Neuronal stem cell (in vitro differentiated cells): ENCODE measurements at places on chromosomes 5 and 9.
A peak's percentile ranks its signal among the peaks of the same experiment; 100 is the strongest.

DNA sequence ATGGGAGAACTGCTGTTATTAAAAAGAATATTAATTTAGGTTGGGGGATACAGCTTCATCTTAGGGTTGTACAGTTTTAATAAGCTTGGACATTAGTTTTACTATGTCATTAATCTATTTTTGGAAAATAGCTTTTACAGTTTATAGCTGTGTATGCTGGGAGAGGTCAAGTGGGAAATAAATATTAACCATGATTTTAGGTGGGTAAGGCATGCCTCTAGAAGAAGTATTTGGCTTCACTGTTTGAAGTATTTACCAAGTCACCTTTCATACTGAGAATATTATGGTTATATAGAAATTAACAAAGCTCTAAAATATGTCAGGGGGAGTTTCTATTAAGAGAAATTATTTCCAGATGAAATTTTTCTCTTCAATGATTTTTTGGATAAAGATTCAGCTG is 5.2 kb downstream of the C5orf22 start:
- peaks cover 87% of the 10 kb centered on the region for H3K36me3 ChIP-seq
- no peaks in the 10 kb centered on the region for H3K27me3 ChIP-seq
- peaks cover 2% of the 10 kb centered on the region for H3K4me1 ChIP-seq
- H3K27ac ChIP-seq: peak overlapping the region; percentile 50
- H3K4me3 ChIP-seq: no peak overlapping the region

- no peak overlapping the region for H3K4me3 ChIP-seq
- H3K36me3 ChIP-seq: no peaks in the 10 kb centered on the region
- no peak for DNase-seq
- no peaks in the 10 kb centered on the region for H3K27me3 ChIP-seq
Observed at GRCh38 chr5:75438722-75439121, 72.7 kb downstream of the CERT1 start.

- H3K27me3 ChIP-seq: no peaks in the 10 kb centered on the region
- no peak for DNase-seq
- H3K36me3 ChIP-seq: peaks cover 2% of the 10 kb centered on the region
- H3K27ac ChIP-seq: no peak overlapping the region
- H3K4me1 ChIP-seq: peaks cover 36% of the 10 kb centered on the region
Observed at GRCh38 chr5:1106385-1107166, 5.3 kb downstream of the SLC12A7 start.

DNA sequence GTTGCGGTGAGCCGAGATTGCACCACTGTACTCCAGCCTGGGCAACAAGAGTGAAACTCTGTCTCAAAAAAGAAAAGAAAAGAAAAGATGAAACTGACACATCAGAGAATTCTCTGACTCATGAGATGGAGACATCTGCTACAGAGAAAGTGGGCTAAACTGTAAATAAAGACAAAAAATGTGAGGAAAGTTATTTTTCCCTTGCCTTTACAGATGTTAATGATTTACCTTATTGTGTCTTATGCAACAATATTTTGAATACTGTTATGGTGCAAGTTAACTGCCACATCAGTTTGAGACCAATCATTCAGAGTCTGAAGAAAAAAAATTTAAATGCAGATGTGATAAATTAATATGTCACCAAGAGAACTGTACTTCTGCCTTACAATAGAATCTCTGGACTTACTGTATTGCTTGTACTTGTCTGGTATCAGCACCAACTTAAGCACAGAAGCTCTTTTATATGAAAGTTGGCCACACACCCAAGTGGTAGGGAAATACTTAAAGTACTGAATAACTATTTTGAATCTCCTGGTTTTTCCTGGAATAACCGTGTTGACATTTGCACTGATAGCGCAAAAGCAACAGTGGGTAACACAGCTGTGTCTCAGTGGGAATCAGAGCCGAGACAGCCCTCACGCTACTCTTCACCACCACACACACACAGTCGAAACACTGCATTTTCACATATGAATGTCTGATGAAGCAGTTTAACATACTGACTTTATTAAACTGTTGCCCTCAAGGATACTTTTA is 169.9 kb downstream of the FANCC start:
- no peak overlapping the region for H3K27ac ChIP-seq
- no peaks in the 10 kb centered on the region for H3K36me3 ChIP-seq
- H3K27me3 ChIP-seq: no peaks in the 10 kb centered on the region
- no peak overlapping the region for H3K4me3 ChIP-seq
- peaks cover 17% of the 10 kb centered on the region for H3K4me1 ChIP-seq
- DNase-seq: no peak

GRCh38 chr9:87286506-87286905 is 211.2 kb upstream of the DAPK1 start:
- no peak overlapping the region for H3K27ac ChIP-seq
- no peak overlapping the region for H3K4me3 ChIP-seq
- H3K27me3 ChIP-seq: no peaks in the 10 kb centered on the region

GRCh38 chr5:31133488-31133887 is 60.0 kb upstream of the CDH6 start:
- no peaks in the 10 kb centered on the region for H3K27me3 ChIP-seq
- H3K36me3 ChIP-seq: no peaks in the 10 kb centered on the region
- no peak overlapping the region for H3K27ac ChIP-seq
- no peak for DNase-seq
- H3K4me1 ChIP-seq: no peaks in the 10 kb centered on the region

- no peaks in the 10 kb centered on the region for H3K4me1 ChIP-seq
- no peaks in the 10 kb centered on the region for H3K27me3 ChIP-seq
- H3K4me3 ChIP-seq: no peak overlapping the region
- no peaks in the 10 kb centered on the region for H3K36me3 ChIP-seq
Observed at GRCh38 chr9:14813336-14814248, 91.1 kb upstream of the CER1 start.

- no peak overlapping the region for H3K4me3 ChIP-seq
- peaks cover 10% of the 10 kb centered on the region for H3K36me3 ChIP-seq
- no peak for DNase-seq
- H3K27me3 ChIP-seq: no peaks in the 10 kb centered on the region
- H3K4me1 ChIP-seq: peaks cover 23% of the 10 kb centered on the region
- no peak overlapping the region for H3K27ac ChIP-seq
Observed at GRCh38 chr5:140245341-140245740, 57.6 kb downstream of the PFDN1 start.

DNA sequence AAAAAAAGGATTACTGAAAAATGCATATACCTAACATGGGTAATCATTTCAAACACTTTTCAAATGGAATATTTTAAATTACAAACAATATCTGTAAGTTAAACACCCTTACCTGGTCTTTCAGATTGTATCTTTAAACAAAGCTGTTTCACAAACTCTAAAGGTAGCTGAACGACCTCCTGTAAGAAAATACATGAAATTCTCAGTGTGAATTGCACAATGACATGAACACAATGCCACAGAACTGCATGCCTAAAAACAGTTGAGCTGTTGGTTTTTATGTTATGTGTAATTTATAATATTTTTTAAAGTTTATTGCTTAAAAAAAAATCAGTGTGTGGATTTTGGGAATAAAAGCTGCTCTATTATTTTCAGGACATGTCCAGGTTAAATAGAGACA is 17.5 kb downstream of the IPPK start:
- no peak for DNase-seq
- H3K4me1 ChIP-seq: no peaks in the 10 kb centered on the region
- H3K36me3 ChIP-seq: peaks cover 25% of the 10 kb centered on the region
- no peaks in the 10 kb centered on the region for H3K27me3 ChIP-seq
- no peak overlapping the region for H3K27ac ChIP-seq
- no peak overlapping the region for H3K4me3 ChIP-seq

GRCh38 chr5:96090215-96090614 is 128.6 kb upstream of the ELL2 start:
- DNase-seq: no peak
- no peak overlapping the region for H3K27ac ChIP-seq
- no peaks in the 10 kb centered on the region for H3K27me3 ChIP-seq

DNA sequence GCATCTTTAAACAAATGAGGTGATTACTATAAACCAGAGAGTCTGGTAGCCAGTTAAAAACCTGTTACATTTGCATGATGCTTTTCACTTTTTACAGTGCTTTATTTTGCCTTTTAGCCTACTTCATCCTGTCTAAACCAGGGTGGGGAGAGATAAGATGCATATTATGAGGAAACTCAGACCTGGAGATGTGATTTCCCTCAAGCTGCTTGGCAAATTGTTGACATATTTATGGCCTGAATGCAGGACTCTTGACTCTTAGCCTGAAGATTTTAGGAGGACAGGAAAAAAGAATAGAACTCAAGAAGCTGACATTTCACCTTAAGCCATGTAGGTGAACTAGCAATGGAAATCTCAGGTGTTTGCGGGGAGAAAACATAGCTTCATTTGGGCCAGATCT is 202.8 kb downstream of the NMUR2 start:
- H3K27ac ChIP-seq: no peak overlapping the region
- H3K27me3 ChIP-seq: no peaks in the 10 kb centered on the region
- no peak for DNase-seq
- no peaks in the 10 kb centered on the region for H3K4me1 ChIP-seq
- no peaks in the 10 kb centered on the region for H3K36me3 ChIP-seq

DNA sequence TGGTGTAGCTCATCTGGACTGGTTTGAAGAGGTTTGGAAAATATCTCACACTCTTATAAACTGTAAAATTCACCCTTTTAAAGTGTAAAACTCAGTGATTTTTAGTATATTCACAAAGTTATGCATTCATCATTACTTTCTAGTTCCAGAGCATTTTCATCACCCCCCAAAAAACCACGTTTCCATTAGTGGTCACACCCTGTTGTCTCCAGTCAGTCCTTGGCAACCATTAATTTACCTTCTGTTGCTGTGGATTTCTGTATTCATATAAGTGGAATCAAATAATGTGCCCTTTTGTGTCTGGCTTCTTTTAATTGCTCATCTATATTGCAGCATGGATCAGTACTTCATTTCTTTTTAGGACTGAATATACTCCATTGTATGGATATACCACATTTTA is 18.4 kb downstream of the NIPBL start:
- no peaks in the 10 kb centered on the region for H3K27me3 ChIP-seq
- H3K36me3 ChIP-seq: peaks cover 21% of the 10 kb centered on the region
- no peak for DNase-seq
- H3K27ac ChIP-seq: no peak overlapping the region
- H3K4me3 ChIP-seq: no peak overlapping the region
- H3K4me1 ChIP-seq: no peaks in the 10 kb centered on the region
